ENCODE measurements at places on chromosomes 1 and 21. TPM values are rescaled to one million over a fixed set of nuclear protein-coding genes. Genes with fewer than 3 reads are reported as not detected.

The ADCY10 gene
- under 0.01 TPM for total RNA-seq

The FCMR gene
- not detected for total RNA-seq

The FAAH gene
- 1.2 TPM for total RNA-seq

The CTH gene
- 0.81 TPM for total RNA-seq

The TRIM46 gene
- 4.5 TPM for total RNA-seq

The LCE6A gene
- total RNA-seq = not detected

The AGO1 gene
- 4.9 TPM for total RNA-seq

The SFN gene
- 0.16 TPM for total RNA-seq

The MMEL1 gene
- 1.6 TPM for total RNA-seq

The LIPI gene
- not detected for total RNA-seq

The CYP4A11 gene
- not detected for total RNA-seq

The C1orf226 gene
- total RNA-seq = 0.32 TPM

The AZIN2 gene
- total RNA-seq = 0.16 TPM

The TLCD4 gene
- 0.16 TPM for total RNA-seq

The PKP1 gene
- total RNA-seq = 1.3 TPM

The AKR7A3 gene
- 0.16 TPM for total RNA-seq

The UMODL1 gene
- total RNA-seq = not detected

The SLC30A10 gene
- not detected for total RNA-seq

The CSF3R gene
- not detected for total RNA-seq

The KRTAP19-3 gene
- total RNA-seq = not detected

The ACKR1 gene
- total RNA-seq = not detected

The BGLAP gene
- not detected for total RNA-seq

The GCSAML gene
- total RNA-seq = under 0.01 TPM

The ALX3 gene
- not detected for total RNA-seq

The MYCL gene
- total RNA-seq = 0.16 TPM

The NUF2 gene
- 14.2 TPM for total RNA-seq

The REN gene
- total RNA-seq = under 0.01 TPM

The ANKRD34A gene
- 0.13 TPM for total RNA-seq

The PDPN gene
- total RNA-seq = 155 TPM

The NCMAP gene
- total RNA-seq = not detected

The ANXA9 gene
- total RNA-seq = not detected

The RPTN gene
- total RNA-seq = not detected

The S100A3 gene
- total RNA-seq = 0.50 TPM

The PLA2G2F gene
- not detected for total RNA-seq

The CELA3B gene
- not detected for total RNA-seq

The PADI1 gene
- under 0.01 TPM for total RNA-seq

The LHX8 gene
- total RNA-seq = not detected

The CLEC20A gene
- total RNA-seq = not detected

The HPDL gene
- 1.5 TPM for total RNA-seq

The EXTL1 gene
- total RNA-seq = not detected

The IL10 gene
- total RNA-seq = not detected

The OVAAL gene
- not detected for total RNA-seq

The FAM3B gene
- total RNA-seq = not detected

The MYBPHL gene
- total RNA-seq = not detected

The CHML gene
- 10.8 TPM for total RNA-seq

The YOD1 gene
- total RNA-seq = 6.4 TPM

The ST6GALNAC3 gene
- 25.1 TPM for total RNA-seq

The ABCA4 gene
- 2.6 TPM for total RNA-seq

The OR2M3 gene
- not detected for total RNA-seq

The USH2A gene
- not detected for total RNA-seq

All from bladder microvascular endothelial cell (primary cell).